ENCODE measurements at places on chromosomes 1 and 21.
A peak's percentile ranks its signal among the peaks of the same experiment; 100 is the strongest.

GRCh38 chr1:107895403-107896191 lies 69.4 kb downstream of the VAV3 start:
- no peak for DNase-seq

- peak; percentile 68 for DNase-seq
Measured at GRCh38 chr1:21937372-21938121, 437 bp upstream of the HSPG2 start.

DNA sequence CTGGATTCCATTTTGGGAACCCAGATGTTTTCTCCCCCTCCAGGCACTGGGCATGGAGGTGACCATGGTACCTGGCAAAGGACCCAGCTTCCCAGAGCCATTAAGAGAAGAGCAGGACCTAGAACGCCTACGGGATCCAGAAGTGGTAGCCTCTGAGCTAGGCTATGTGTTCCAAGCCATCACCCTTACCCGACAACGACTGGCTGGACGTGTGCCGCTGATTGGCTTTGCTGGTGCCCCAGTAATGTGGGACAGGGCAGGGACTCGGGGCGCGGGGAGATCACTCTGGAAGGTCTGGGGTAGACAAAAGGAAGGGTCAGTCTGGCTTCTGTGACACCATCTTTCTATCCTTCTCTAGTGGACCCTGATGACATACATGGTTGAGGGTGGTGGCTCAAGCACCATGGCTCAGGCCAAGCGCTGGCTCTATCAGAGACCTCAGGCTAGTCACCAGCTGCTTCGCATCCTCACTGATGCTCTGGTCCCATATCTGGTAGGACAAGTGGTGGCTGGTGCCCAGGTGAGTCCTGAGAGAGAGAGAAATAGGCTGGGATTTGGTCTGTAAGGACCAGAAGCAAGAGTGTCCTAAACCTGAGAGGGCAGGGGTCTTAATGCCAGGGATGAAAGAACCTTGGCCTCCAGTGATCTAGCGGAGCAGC lies 1.6 kb downstream of the UROD start:
- no peak for DNase-seq

GRCh38 chr21:39430457-39430856 lies 15.1 kb downstream of the LCA5L start:
- DNase-seq = no peak

- no peak for DNase-seq
Measured at GRCh38 chr1:222372221-222372620, 175.7 kb downstream of the HHIPL2 start.

DNA sequence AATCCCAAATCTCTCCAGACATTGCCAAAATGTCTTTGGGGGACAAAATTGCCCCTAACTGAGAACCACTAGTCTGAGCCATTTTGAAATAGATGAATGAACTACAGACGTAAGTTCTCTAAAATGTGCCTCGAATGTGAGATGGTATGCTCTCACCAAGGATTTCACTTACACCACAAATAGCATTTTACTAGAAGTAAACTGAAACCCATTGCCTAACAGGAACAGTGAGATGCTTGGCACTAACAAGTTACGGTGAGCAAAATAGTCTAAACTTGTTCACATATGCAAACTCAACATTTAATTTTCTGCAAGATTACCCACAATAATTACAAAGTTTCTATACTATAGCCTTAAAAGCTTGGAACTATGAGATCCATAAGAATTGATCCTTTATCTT lies 343.6 kb upstream of the ESRRG start:
- no peak for DNase-seq

DNA sequence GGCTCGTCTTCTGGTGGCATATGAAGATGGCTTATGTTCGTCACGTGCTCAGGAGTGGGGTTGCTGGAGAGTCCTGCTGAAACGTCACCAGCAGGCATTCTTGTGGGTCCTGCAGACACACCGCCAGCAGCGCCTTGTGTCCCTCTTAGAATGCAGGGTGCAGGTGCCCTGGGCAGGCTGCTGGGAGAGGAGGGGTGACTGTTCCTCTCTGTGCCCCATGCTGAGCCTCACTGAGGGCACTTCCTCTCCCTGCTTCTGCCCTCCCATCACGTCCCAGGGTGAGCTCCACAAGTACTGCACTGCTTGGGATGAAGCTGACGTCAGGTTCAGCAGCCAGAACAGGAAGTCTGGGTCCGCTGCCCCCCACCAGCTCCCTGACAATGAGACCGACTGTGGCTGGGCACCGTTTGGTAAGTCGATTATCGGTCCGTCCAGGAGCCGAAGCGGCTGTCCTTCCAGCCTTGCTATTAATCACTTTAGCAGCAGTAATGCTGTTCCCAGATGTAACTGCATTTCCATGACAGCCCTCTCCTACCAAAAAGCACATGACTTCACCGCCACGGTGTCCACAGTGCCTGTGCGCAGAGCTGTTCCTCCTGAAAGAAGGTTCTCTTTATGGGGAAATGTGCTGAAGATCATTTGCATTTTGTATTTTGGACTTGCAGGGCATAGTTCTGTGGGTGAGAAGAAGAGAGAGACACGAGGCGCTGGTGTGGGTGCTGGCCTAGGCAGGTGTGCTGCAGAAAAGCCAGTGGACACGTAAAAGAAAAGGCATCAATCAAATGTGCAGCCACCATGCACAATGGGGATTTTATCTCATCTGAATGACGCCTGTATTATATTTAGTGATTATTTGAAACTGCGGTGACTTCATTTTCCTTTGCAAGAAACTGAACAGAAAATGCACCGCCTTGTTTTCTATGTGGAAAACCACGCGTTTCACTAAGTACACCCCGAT lies 21.0 kb downstream of the SLC37A1 start:
- DNase-seq = no peak

DNA sequence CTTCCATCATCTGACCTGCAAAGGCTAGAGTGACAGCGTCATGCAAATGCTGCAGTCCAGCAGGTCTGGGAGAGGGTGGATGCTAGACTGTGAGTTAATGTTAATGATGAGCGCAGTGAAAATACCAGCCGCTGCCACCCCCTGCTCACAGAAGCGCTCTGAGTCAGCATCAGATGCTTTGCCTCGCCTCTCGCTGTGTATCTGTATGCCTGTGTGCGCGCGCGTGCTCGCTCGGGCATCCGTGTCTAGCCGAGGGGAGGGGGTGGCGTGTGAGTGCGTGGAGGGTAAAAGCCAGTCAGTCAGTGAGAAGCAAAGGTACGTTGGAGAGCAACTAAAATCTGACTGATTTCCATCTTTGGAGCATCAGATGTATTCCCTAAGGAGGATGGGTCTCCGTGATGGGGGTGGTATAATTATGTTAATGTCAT lies 858.7 kb downstream of the USP25 start:
- no peak for DNase-seq

GRCh38 chr21:33348706-33349105 lies 23.9 kb downstream of the IFNAR1 start:
- DNase-seq = no peak

- no peak for DNase-seq
Measured at GRCh38 chr21:26925636-26926035, 41.3 kb downstream of the ADAMTS5 start.

DNA sequence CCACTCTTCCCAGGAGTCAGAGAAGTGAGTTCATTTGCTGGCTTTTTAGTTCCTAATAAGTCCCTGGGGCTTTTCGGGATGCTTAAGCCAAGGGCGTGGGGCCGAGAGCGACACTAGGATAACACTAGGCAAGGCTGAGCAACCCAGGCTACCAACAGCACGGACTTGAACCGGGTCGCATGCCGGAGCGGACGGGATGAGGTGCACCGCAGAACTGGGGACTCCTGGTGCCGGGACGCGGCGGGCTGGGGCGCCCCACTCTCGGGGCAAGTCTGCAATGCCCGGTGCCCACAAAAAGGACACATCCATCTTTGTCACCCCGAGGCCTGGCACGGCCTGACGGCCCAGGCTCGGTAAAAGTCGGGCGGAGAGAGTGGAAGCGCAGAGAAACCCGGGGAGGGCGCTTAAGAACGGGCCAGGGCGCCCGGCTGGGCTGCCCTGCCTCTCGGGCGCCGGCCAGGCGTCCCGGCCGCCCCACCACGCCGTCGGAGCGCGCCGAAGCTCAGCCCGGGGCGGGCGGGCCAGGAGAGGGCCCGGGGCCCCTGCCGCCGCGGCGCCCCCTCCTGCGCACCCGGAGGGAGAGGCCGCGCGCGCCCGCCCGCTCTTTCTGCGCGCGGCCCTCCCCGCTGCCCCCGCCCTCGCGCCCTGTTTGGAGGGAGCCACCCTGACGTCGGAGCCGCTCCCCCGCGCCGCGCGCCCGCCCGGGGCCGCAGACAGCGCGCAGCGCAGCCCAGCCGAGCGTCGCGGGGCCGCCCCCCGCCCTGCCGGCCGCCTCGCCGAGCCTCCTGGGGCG lies at the start of gene NBL1:
TSS of gene NBL1 (plus strand) at position 710 of the 793 bp plus-strand sequence. CDS start 10,720 bp downstream, outside the sequence.
- peak; percentile 76 for DNase-seq

GRCh38 chr21:39080366-39080765 lies 102.9 kb downstream of the PSMG1 start:
- DNase-seq = no peak

GRCh38 chr1:179047636-179047997 lies 21.9 kb downstream of the FAM20B start:
- DNase-seq = no peak

DNA sequence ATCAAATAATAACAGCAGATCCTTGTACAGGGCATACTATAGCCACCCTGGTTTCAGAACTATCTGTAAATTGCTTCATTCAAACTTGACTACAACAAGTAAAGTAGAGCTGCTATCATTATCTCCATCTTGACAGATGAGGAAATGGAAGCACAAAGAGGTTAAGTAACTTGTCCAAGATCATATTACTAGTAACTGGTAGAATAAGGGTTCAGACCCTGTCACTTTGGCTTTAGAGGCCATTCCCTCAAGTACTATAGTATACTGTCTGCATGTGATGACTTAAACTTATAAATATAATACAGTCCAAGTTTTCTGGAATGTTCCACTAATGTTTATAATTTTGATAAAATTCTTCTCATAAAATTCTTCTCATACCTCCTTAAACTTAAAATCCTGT lies 24.8 kb downstream of the PGM1 start:
- DNase-seq = no peak

DNA sequence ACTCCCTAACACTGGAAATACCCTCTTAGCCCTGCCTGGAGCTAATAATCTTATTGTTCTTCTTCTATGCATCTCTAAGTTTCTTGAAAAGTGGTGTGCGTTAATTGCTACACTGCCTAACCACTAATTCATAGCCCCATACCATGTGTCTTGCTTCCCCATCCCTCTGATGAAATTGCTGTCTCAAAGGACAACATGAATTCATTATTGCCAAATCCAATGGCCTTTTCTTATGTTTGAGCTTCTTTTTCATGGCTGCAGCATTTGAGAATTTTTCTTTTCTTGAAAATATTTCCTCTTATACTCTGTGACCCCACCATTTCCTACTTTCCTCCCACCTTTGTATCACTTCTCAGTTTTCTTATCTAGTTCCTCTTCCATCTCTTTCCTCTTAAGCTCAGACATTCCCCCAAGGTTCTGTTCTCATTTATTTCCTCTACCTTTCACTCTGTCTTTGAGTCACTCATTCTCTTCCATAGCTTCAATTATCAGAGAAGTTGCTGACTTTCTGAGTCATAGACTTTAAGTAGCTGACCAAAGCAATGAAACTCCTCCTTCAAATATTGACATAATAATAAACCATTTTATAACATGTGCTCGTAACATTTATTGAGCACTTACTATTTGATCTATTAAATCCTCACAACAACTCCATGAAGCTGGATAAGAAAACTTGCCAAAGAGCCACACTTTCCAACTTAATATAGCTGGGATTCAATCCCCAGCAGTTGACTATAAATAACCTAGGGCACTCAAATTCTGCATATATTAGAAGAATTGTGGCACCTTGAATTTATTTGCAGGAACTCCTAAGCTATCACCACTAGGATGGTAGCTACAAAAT lies 35.5 kb upstream of the ATP6V1G3 start:
- no peak for DNase-seq

All from T-helper 1 cell (primary cell).